ENCODE measurements at places on chromosomes 6 and 20.

DNA sequence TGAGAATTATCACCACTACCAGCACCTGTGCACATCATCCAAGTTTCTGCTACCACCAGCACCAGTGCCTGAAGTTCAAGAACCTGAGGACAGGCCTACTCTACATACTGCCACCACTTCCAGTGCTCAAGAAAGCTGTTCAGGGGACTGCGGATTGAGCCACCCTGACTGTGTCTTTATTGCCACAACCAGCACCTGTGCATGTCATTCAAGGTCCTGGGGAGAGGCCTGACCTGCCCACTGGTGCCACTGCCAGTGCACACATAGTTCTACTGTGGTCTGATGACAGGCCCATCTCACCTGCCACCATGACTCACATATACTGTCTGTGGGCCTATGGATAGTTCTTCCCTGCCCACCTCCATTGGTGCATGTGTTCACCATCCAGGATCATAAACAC, 559.4 kb downstream of the COL12A1 start:
- no peak for DNase-seq

DNA sequence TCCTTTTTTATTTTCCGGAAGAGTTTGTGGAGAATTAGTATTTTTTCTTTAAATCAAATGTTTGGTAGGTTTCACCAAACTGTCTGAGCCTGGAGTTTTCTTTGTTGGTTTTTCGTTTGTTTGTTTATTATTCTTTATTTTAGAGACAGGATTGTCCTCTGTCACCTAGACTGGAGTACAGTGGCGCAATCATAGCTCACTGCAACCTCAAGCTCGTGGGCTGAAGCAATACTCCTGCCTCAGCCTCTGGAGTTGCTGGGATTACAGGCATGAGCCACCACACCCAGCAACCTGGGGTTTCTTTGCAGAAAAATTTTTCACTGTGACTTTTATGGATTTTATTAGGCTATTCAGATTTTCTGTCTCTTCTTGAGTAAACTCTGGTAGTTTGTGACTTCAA, 120.2 kb upstream of the LOC128125822 start:
- no peak for DNase-seq

DNA sequence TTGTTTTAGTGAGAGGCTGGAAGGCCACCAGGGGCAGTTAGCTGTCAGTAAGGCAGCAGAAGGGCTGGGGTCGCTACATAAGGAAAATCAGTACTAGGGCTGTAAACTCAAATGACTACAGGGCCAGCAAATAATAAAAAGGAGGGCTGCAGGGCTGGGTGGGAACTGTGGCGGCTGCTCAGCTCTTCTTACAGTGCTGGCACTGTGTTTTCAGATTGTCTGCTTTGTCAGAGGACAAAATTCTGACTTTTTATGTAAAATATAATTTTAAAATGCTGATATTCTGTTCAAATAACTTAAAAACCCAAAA, 23.2 kb downstream of the HLA-A start:
- no peak for DNase-seq

GRCh38 chr6:41477572-41477971, 68.6 kb upstream of the FOXP4 start:
- no peak for DNase-seq

- DNase-seq: no peak
These were observed 112.6 kb upstream of the RALGAPA2 start for GRCh38 chr20:20824924-20825584.

GRCh38 chr6:75946146-75946831, 126.2 kb downstream of the IMPG1 start:
- no peak for DNase-seq

GRCh38 chr6:142510211-142510610, 208.4 kb downstream of the ADGRG6 start:
- DNase-seq: no peak

DNA sequence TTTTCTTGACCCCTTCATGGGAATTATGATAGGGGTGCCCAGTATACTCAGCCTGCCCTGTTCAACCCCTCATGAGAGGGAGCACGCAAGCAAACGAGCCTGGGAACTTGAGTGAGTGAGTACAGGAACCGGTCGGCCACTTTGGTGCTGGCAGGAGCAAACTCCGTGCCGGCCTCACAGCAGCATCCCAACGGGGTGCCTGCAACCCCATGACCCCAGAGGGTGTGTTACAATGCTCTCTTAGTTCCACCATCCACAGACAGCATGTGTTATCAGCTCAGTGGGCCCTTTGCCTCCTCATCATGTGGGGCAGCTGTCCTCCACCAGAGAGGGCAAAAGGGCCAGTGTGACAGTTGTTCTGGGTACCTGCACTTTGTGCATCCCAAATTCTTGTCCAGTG, 289.8 kb downstream of the FRK start:
- no peak for DNase-seq

DNA sequence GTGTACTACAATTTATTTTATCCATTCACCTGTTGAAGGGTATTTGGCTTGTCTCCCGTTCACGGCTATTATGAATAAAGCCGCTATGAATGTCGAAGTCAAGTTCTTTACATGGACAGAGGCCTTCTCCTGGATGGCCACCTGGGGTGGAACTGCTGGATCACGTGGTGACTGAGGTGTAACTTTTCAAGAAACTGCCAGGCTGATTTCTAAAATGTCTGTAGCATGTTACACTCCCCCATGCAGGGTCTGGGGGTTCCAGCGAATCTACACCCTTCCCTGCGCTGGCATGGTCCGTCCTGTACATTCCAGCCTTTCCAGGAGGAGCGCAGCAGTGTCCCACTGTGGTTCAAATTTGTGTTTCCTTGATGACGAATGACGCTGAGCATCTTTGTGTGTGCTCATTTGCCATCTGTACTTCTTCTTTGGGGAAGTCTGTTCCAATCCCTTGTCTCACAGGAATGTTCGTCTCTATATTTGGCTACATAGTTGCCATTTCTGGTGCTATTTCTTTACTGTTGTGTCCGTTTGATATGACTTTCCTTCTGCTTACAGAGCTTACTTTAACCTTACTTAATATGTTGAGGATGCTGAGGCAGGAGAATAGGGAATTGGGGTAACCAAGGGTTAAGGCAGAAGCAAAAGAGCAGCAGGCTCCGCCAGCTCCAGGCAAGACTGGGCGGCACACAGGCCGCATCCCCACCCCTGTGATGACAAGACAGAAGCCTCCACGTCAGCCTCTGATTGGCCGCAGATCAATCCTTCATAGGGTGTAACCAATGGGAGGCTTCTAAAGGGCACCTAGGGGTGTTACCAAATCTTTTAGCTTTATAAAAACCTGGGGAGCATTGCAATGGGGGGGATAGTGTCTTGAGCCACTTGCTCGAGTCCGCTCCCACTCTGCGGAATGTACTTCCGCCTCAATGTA, 106.6 kb downstream of the TAF4 start:
- DNase-seq: no peak

- no peak for DNase-seq
These were observed 391 bp upstream of the B3GAT2 start for GRCh38 chr6:70957284-70957617.

DNA sequence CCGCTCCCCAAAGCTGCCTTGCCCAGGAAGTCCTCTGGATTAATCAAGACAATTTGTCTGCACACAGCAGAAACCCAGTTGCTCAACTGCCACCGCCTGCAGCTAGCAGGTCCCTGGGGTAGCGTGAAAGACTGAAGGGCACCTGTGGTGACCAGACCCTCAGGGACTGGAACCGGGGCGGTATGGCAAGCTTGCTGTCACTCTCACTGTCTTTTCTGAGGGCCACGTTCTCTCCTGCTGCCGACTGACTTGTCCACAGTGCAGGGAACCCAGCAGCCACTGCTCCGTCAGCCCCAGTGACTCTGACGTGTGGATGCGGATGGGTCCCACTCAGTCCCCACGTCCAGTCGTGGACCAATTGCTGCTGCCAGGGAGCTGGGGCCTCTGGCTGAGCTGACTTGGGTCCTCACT, 72.8 kb upstream of the PMEPA1 start:
- DNase-seq: no peak
